ENCODE measurements at places on chromosomes 6 and 20. TPM values are rescaled to one million over a fixed set of nuclear protein-coding genes. Genes with fewer than 3 reads are reported as not detected.

The CD93 gene
- total RNA-seq, result 0.11 TPM

DNA sequence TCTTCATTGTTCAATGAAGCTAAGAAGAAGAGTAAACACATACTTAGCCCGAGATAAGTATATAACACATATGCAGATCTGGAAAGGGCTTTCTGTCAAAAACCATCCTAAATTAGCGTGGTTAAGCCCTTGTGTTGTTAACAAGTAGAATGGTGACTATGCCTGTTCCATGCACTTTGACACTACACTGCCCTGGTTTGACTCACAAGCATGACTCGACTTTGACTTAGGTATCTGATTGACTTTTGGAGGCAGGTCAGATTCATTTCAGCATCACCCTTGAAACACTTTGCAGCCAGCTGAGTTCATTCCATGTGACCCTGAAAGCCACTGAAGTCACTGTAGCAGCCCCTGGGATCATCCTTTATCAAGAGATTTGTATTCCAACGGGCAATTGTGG lies 239.8 kb downstream of the TBX18 start:
- DNase-seq, result no peak

DNA sequence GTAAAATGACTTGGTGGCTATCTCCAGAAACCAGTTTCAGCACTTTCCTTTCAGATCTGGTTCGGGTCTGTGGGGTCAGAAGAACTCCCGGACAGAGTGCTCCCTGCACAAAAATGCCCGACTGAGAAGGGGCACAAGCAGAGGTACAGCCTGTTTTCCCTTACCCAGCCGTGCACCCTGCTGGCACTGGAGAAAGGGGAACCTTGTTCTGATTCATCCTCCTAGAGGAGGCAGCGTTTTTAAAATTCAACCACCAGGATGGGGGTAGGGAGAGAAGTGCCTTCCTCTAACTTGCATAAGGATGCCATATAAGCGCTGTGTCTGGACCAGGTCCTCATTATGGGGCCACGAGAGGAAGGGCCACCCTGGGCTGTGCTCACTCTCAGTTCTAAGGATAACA lies 17.6 kb downstream of the RIMS4 start:
- DNase-seq, result no peak

GRCh38 chr6:19492636-19493405 lies 344.3 kb upstream of the ID4 start:
- DNase-seq, result no peak

DNA sequence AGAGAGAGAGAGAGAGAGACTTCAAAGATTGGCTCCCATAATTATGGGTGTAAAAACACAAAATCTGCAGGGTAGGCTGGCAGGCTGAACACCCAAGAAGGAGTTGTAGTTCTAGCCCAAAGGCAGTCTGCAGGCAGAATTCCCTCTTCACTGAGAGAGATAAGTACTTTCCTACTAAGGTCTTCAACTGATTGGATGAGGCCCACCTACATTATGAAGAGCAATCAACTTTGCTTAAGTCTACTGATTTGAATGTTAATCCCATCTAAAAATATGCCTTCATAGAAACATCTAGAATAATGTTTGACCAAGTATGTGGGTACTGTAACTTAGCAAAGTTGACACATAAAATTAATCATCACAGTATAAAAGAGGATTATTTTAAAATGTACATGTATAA lies 949.7 kb downstream of the HACE1 start:
- no peak for DNase-seq

All from naive thymus-derived CD8-positive, alpha-beta T cell (primary cell).